Substantia nigra (tissue), 51 donors: ENCODE measurements at places on chromosomes 1 and 21.

GRCh38 chr1:45545019-45545493 is 5.6 kb upstream of the AKR1A1 start:
- DNase-seq = no peak

DNA sequence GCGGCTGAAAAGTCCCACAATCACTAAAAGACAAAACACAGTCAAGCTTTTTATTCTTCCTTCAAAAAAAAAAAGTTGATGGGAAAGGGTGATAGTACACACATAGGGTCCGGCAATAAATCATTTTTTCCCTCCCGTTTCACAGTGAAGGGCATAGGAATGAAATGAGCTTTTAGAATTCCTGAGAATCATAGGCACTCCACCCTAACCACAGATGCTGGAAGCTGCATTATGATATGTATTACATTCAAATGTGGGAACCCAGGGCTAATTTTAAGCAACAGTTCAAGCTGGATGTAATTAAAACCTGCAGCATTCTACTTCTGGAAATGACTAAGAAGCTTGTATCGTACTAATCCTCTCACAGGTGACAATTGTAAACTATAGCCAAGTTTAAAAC is 75.7 kb upstream of the KCNJ15 start:
- DNase-seq = no peak

GRCh38 chr1:54571326-54571725 is 23.3 kb downstream of the ACOT11 start:
- DNase-seq = no peak

- no peak for DNase-seq
Observed at GRCh38 chr1:2554621-2555387, 1.4 kb upstream of the TNFRSF14 start.

DNA sequence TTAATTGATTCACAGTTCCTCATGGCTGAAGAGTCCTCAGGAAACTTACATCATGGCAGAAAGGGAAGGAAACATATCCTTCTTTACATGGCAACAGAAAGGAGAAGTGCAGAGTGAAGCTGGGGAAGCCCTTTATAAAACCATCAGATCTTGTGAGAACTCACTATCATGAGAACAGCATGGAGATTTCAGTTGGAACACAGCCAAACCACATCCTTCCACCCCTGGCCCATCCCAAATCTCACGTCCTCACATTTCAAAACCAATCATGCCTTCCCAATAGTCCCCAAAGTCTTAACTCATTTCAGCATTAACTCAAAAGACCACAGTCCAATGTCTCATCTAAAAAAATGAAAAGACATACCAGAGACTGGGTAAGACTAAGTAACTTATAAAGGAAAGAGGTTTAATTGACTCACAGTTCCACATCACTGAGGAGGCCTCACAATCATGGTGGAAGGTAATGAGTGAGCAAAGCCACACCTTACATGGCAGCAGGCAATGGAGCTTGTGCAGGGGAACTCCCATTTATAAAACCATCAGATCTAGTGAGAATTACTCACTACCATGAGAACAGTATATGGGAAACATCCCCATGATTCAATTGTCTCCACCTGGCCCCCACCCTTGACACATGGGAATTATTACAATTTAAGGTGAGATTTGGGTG is 105.2 kb downstream of the MRPL39 start:
- no peak for DNase-seq

DNA sequence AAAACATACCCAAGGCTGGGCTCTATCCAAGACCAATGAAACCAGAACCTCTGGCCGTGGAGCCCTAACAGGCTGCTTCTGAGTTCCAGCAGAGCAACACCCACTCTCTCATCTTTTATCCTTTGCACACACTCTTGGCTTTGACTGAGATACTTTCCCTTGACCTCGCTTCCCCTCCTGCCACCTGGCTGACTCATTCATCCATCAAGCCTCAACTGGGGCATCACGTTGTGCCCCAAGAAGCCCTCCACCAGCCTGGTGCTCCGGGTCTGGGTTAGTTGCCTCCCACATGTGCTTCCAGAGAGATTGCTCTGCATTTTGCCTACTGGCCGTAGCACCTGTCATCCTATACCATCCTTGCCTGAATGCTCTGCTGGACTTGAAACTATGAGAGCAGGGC is 34.5 kb upstream of the SERBP1 start:
- no peak for DNase-seq

GRCh38 chr1:178362747-178363146 is 134.0 kb downstream of the CLEC20A start:
- DNase-seq = no peak

- no peak for DNase-seq
Observed at GRCh38 chr1:185819798-185820197, 85.6 kb downstream of the HMCN1 start.

GRCh38 chr1:116671072-116671760 is 3.7 kb upstream of the IGSF3 start:
- no peak for DNase-seq

DNA sequence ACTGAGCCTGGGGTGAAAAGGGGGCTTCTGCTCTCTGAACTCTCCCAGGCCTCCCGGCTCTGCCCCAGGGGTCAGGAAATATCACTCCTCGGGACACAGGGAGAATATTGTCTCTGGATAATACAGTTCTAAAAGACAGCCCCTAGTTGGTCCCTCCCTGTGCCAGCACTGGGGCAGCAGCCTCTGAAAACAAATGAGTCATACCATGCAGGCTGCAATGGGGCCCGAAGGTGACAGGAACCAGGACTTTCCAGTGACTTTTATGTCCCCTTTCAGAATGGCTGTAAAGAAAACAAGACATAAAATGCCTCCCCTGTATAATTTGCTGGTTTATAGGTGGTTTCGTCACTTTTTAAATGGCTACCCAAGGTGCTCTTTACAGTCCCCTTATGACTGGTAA is 360.0 kb downstream of the NPHP4 start:
- DNase-seq = no peak

DNA sequence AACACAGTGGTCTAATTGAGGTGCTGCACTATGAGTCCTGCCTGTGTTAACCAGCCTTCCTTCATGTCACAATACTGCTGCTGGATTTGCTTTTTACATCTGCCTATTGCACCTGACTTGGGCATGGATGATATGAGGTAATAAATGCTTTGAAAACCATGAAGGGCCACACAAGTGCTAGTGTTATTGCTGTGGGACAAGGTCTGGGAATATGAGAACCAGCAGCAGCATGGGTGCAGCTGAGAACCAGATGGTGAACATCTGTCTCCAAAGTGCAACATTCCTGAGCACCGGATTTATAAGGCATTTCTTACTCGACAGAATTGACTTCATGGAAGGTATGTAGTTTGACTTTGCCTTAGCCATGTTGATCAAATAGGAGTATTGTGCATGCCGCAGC is 16.6 kb downstream of the TRIM45 start:
- DNase-seq = no peak

- peak; percentile 18 for DNase-seq
Observed at GRCh38 chr1:161486806-161487741, 18.2 kb upstream of the FCGR2A start.

DNA sequence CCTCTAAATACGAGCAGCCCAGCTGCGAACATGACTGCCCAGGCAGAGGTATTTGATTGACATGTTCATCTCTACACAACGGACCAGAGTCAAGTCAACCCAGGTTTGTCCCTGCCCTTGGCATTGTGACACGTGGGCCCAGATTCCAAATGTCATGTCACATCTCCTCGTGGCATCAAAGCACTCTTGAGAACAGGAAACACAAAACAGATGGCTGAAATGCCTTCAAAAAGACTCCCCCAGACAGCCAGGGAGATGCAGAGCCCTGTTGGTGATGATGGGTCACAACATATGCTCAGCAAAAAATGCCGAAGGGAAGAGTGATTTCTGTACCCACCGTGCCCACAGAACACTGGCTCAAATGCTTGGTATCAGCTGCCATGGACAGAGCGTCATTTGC is 337.8 kb upstream of the DAB1 start:
- no peak for DNase-seq

DNA sequence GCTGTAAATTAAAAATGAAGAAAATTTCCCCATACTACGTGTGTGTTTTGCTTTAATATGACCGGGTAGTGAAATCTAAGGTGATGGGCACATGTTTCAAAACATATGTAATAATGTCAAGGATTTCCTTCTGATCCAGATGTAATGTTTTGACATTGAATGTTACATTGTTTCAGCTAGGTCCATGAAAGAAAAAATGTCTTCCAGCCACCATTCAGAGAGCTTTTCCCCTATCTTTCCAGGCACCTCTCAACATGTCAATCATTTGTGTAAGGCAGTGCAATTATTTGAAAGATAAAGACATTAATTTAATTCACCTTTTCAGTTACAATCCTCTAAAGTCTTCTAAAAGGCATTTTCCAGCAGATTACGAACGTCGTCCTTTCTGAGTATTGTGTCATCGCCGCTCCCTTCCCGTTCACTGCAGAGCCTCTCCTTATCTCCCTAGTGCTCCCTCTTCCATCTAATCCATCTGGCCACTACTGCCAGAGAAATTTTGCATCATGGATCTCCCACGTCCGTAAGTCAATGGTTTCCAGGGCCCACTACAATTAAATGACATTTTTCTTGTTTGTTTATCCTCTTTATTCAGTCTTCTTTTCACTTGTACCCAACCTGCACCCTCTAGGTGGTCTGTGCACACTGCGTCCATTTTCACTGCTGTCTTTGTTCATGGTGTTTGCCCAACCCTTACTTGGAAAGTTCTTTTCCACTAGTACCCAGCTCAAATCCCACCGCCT is 1.3 kb upstream of the VAMP3 start:
- DNase-seq = no peak

DNA sequence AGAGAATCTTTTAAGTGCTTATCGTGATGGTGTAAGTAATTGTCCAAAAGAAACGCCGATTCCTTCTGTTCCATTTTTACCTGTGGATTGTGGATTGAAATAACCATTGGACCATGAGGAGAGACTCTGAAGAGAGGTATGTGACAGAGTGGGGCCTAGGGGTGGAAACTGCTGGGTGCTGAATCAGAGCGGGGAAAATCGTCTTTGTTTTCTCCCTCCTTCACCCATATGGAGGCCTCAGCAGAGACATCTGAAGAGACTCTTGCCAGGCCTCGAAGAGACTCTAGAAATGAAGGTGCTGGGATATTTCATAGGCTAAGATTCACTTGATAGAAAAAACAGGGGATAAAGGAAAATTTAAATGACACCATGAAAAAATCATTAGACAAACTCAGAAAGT is 1327.0 kb downstream of the BRINP3 start:
- DNase-seq = no peak

DNA sequence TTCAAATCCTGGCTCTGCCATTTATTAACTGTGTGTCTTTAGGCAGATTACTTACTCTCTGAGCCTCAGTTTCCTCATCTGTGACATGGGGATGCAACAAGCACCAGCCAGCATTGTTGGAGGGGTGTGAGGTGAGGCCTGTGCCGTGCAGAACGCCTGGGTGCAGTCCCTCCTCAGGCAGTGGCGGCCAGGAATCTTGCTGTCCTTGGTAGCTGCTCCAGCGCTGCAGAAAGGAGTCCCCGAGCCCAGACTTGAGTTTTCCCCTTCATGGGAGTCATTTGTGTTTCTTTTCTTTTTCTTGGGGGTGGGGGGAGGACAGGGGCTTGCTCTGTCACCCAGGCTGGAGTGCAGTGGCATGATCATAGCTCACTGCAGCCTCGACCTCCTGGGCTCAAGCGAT is 46.6 kb downstream of the DISP3 start:
- DNase-seq = no peak

- no peak for DNase-seq
Observed at GRCh38 chr1:37866491-37866890, 7.1 kb upstream of the MTF1 start.

- peak; percentile 86 for DNase-seq
Observed at GRCh38 chr1:89804642-89805237, 16.1 kb upstream of the LRRC8D start.

DNA sequence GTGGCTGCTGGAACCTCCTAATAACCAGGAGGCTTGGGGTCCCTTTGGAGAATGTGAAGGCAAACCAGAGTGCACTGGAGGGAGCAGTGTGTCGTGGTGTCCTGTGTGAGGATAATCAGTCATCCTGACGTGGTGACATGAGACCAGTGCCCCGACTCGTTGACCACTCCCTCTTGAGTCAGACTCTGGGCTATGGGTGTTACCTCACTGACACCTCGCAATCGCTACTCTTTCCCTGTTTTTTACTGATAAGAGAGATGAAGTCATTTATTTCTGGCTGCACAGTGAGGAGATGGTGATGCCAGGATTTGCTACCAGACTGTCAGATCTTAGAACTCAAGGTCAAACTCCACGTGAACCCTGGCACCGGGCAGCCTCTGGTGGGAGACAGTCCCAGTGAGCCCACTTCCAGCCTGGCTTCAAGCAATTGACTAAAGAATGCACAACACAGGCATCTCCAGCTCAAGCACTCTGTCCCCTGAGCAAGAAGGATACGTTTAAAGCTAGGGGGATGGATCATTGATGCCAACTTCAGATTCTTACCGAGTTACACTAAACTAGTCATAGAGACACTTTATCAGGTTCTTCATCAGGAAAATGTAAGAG is 30.3 kb downstream of the UBASH3A start:
- DNase-seq = no peak

GRCh38 chr1:245298781-245299180 is 144.0 kb downstream of the KIF26B start:
- no peak for DNase-seq

DNA sequence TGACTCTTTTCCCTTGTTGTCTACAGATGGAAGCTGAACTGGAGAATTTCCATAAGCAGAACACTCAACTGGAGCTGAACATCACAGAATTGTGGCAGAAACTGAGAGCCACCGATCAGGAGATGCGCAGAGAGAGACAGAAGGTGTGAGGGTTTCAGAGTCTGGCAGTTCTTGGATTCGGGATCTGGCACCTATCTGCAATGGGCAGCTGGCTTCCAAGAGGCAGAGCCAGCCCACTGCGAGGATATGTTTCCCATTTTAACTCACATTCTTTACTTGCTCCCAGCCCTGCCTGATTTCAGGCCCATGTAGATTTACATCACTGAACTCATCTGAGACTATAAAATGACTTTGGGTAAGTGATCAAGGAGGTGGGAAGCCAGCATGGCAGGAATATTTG is 37.3 kb upstream of the TMEM125 start:
- no peak for DNase-seq

DNA sequence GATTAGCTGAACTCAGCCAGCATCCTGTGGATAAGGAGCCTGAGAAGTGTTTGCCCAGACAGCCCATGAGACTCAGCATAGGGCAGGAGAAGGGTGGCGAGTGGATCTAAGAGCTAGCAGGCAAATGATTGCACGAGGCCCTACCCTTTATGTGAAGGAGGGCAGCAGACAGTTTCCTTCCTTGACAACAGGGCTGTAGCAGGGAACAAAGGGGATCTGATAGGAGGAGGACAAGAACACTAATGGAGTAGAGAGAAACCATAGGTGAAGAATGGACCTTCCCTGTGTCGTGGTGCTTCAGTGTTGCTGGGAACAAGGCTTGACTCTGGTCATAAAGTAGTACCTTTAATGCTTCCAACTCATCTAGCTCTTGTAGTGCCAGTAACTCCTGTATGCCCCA is 84.3 kb downstream of the PGM1 start:
- no peak for DNase-seq
